NCI-H510A treated with DMSO at 0.1 percent for 48 hours (cell line): ENCODE measurements at places on chromosomes 12 and 14.
A peak's percentile ranks its signal among the peaks of the same experiment; 100 is the strongest.

DNA sequence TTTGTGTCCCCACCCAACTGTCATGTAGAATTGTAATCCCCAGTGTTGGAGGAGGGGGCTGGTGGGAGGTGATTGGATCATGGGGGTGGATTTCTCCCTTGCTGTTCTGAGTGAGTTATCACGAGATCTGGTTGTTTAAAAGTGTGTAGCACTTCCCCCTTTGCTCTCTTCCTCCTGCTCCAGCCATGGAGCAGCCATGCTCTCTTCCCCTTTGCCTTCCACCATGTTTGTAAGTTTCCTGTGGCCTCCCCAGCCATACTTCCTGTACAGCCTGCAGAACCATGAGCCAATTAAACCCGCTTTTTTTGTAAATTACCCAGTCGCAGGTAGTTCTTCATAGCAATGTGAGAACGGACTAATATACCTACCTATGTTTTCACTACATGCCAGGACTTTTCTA is 2.6 kb upstream of the POC1B start:
- DNase-seq = no peak

- peak; percentile 80 for DNase-seq
Measured at GRCh38 chr14:84403585-84403984, 1126.4 kb upstream of the FLRT2 start.

DNA sequence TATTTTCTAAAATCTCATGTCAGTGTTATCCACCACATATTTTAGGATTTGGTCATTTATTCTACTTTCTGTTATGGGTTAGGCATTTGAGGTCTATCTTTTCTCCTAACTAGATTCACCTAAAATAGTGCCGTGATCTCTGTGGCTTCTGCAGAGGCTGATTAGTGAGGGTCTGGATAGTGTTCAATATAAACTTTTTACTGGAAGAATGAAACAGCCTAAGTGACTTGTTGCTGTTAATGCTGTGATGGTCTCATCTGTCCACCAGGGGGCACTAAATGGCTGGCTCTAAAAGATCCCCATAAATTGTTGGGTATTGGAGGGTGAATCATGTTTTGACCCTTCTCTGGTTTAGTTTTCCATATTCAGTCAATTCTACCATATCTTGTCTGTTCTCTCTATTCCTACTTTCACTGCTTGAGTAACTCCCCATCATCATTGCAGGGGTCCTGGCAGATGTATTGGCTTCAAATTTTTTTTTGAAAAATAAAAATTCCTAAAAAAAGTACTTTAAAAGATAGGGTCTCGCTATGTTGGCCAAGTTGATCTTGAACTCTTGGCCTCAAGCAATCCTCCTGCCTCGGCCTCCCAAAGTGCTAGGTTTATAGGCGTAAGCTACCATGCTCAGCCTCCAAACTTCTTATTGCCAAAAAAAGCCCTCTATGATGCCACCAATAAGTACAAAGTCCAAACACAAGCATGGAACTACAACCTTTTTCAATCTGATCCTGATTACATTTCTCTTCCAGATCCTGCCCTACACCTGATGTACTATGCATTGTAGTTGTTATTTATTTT is 6.9 kb downstream of the PABPN1 start:
- DNase-seq = peak; percentile 73

GRCh38 chr12:75848431-75848925 is 183.1 kb downstream of the PHLDA1 start:
- DNase-seq = no peak

DNA sequence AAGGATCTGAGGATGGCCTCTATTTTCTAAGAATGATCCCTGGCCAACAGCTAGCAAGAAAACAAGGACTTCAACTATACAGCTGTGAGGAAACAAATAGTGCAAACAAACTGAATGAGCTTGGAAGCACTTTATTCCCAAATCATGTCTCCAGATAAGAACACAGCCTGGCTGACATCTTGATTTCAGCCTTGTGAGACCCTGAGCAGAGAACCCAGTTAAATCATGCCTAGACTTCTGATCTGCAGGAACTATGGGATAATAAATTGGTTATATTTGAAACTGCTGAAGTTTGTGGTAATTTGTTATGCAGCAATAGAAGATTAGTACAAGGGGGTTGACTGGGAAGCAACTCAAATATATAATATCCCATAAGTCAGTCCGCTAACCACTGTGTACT is 183.9 kb upstream of the BMP4 start:
- DNase-seq = no peak

GRCh38 chr12:16063726-16064125 is 152.6 kb downstream of the DERA start:
- DNase-seq = no peak

DNA sequence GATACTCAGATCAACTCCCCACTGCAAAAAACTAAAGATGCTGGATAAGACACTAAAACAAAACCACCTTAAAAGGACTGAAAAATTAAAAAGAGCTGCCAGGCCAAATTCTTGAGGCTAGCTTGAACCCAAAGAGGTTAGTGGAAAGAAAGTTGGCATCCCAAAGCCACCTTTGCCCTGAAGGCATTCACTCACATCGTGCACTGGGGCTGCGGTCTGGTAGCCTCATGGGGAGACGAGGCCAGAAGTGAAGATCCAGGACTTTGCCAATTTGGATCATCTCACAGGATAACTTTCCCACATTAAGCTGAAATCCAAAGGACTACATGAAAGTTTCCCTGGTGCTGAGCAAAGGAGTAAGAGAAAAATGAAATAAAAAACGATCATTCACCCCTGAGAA is 63.9 kb downstream of the EFCAB11 start:
- DNase-seq = no peak

GRCh38 chr12:11875414-11875935 is 195.3 kb upstream of the BCL2L14 start:
- DNase-seq = no peak

- peak; percentile 73 for DNase-seq
Measured at GRCh38 chr14:75654127-75654732, 6.4 kb downstream of the ERG28 start.

- no peak for DNase-seq
Measured at GRCh38 chr12:115966376-115966775, 311.1 kb downstream of the MED13L start.

DNA sequence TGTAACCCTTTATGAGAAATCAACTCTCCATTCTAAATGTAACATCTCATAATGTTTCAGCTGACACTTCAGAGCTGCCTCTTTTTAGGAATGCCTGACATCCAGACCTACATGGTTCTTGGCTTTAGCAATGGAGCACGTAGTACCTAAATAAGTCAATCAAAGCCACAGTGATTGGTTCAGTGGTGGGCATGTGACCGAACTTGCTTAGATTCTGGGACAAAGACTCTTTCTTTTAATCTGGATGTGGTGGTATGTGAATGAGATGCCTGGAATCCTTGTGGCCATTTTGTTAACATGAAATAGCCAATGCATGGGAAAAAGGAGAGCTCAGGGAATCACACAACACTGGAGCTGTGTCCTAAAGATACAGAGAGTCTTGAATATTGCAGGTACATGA is 11.8 kb downstream of the GPR65 start:
- DNase-seq = no peak

- DNase-seq = no peak
Measured at GRCh38 chr12:39037115-39037514, 131.7 kb upstream of the CPNE8 start.

GRCh38 chr12:89661706-89662330 is 46.8 kb downstream of the ATP2B1 start:
- DNase-seq = no peak

DNA sequence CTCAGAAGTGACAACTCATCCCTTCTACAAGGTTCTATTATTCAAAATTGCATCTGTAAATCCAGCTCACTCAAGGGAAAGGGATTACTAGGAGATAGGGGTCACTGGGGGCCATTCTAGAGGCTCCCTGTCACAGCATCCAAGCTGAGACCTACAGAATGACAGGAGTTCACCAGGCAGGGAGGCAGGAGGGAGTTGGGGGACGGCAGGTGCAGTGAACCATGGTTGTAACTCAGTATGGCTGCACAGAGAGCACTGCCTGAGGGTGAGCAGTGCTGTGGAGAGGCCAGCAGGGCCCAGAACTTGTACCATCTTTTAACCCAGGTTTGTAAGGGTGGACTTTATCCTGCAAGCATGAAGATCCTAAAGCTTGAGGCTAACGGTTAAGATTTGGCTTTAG is 37.9 kb upstream of the SINHCAF start:
- no peak for DNase-seq
